ENCODE measurements at places on chromosomes 1 and 21. TPM values are rescaled to one million over a fixed set of nuclear protein-coding genes. Genes with fewer than 3 reads are reported as not detected.

Gene OR2M3
- total RNA-seq, result not detected

Gene EPRS1
- 164 TPM for total RNA-seq

Gene TAL1
- total RNA-seq, result 3.2 TPM

Gene EPHA2
- 58.9 TPM for total RNA-seq

Gene POMGNT1
- total RNA-seq, result 99.6 TPM

Gene UROD
- 60.8 TPM for total RNA-seq

Gene F11R
- 166 TPM for total RNA-seq

Data from ureter (tissue), 1 donor.